ENCODE measurements at places on chromosomes 4 and X. TPM values are rescaled to one million over a fixed set of nuclear protein-coding genes. Genes with fewer than 3 reads are reported as not detected.

The ZNF827 gene
- total RNA-seq: 3.1 TPM

The FAM241A gene
- 2.4 TPM for total RNA-seq

The ALAS2 gene
- not detected for total RNA-seq

The FDCSP gene
- total RNA-seq: not detected

The MAGEA12 gene
- not detected for total RNA-seq

The NAT8L gene
- total RNA-seq: 1.6 TPM

The PDGFRA gene
- total RNA-seq: 598 TPM

The NHS gene
- total RNA-seq: 1.8 TPM

The FANCB gene
- total RNA-seq: 0.49 TPM

The ENAM gene
- total RNA-seq: not detected

The NRK gene
- 4.8 TPM for total RNA-seq

The NAA11 gene
- total RNA-seq: not detected

The TKTL1 gene
- total RNA-seq: not detected

The L1CAM gene
- not detected for total RNA-seq

The CFP gene
- total RNA-seq: 0.06 TPM

The MND1 gene
- total RNA-seq: 0.50 TPM

The EPGN gene
- total RNA-seq: not detected

The HTN3 gene
- total RNA-seq: not detected

The VEGFD gene
- total RNA-seq: 2.3 TPM

The WWC2 gene
- 11.7 TPM for total RNA-seq

The GPRIN3 gene
- 1.0 TPM for total RNA-seq

The HMGN5 gene
- 2.2 TPM for total RNA-seq

The AASDH gene
- total RNA-seq: 6.4 TPM

The C1QTNF7 gene
- 1.9 TPM for total RNA-seq

The CT45A3 gene
- not detected for total RNA-seq

The HERC6 gene
- total RNA-seq: 4.3 TPM

The NLGN4X gene
- 4.2 TPM for total RNA-seq

The MAGEA11 gene
- total RNA-seq: not detected

The SPATA18 gene
- 16.4 TPM for total RNA-seq

The CFI gene
- total RNA-seq: 21.2 TPM

The RAB40A gene
- 0.64 TPM for total RNA-seq

The JCHAIN gene
- total RNA-seq: 0.10 TPM

The PTPN13 gene
- 14.3 TPM for total RNA-seq
